ENCODE measurements at places on chromosomes 4 and X.

DNA sequence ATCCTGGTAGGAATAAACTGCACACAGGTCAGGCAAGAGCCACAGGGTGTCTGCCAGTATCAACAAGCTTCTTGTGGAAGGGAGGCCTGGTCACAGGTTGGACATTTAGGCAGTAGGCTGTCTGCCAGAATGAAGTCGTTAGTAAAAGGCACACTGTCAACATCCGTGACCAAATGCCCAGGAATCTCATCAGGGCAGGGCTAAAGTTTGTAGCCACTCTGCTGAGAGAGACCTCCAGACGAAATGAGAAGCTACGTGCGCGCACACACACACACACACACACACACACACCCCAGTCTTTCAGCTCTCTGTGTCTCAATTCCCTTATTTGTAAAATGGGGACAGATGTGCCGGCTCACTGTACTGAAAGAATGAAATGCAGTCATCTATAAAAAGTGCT lies 408.7 kb upstream of the ZFP42 start:
- no peak for DNase-seq

GRCh38 chr4:119227690-119228089 lies 15.2 kb downstream of the USP53 start:
- DNase-seq = no peak

DNA sequence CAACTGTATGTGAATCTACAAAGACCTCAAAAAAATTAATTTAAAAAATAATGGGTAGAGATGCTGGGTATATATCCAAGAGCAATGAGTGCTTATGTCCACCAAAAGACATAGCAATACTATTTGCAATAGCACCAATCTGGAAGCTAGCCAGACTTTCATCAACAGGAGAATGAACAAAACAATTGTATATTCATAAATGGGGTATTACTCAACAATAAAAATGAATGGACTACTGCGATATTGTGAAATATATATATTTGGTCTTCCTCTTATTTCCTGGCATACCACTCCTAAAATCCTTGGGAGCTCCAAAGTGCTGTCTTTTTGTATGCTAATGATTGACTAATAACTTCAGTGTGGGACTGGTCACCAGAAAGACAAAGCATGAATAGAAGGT lies 77.5 kb downstream of the MSN start:
- no peak for DNase-seq

- no peak for DNase-seq
Measured at GRCh38 chrX:10158279-10159144, 1.7 kb downstream of the CLCN4 start.

GRCh38 chrX:1507511-1508463 lies 29.2 kb downstream of the P2RY8 start:
- DNase-seq = peak; percentile 65

GRCh38 chrX:2446815-2447214 lies 54.0 kb downstream of the DHRSX start:
- DNase-seq = no peak

DNA sequence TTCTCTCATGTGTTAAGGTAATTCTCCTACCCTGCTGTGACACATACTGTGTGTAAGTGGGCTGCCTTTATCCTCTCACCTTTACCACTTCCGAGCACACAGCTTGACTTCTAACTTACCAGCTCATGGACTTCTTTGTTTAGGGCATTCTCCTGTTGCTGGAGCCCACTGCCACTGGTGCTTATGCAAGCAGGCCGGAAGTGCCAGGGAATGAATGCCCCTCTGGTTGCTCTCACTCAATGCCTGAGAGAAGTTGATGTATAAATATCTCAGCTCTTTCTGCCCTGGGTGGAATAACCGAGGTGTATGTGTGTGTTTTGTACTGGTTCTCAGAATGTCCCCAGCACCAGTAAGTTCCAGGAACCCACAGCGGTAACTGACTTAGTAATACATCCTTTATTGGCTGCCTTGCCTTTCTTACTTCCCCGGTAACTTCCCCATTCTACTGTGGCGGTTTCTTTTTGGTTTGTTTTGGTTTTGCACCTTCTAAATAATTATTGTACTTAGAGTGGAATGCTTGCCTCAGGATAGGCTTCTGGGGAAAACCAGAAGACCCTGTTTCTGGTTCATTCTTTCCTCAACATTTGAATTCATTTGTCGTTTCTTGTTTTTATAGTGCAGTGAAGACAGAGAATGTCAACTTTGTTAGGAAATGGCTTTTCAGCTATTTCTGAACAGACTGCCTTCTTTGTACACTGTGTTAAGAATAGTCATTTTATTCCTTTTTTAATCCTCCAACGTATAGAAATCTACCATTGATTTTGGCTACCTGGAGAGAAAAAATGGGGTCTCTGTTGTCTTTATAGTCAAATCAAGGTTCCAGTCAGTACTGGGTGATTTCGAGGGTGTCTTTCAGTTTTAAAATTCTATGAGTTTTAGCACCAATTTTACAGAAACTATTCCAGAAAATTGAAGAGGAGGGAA lies 45.4 kb downstream of the CXorf58 start:
- peak; percentile 50 for DNase-seq

GRCh38 chr4:177447417-177448004 lies 5.3 kb upstream of the AGA start:
- no peak for DNase-seq

- no peak for DNase-seq
Measured at GRCh38 chr4:108029016-108029720, 39.5 kb downstream of the HADH start.

DNA sequence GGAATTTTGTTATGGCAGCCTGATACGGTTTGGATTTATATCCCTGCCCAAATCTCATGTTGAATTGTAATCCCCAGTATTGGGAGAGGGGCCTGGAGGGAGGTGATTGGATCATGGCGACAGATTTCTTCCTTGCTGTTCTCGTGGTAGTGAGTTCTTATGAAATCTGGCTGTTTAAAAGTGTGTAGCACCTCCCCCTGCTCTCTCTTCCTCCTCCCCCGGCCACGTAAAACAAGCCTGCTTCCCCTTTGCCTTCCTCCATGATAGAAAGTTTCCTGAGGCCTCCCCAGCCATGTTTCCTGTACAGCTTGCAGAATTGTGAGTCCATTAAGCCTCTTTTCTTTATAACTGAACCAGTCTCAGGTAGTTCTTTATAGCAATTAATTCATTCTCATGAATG lies 37.9 kb downstream of the SUPT20HL2 start:
- no peak for DNase-seq

- no peak for DNase-seq
Measured at GRCh38 chr4:78024576-78025091, 32.5 kb upstream of the FRAS1 start.

GRCh38 chr4:184238072-184238745 lies 20.5 kb upstream of the ENPP6 start:
- DNase-seq = no peak
